Natural killer cell treated with Interleukin-12 subunit alpha and Interleukin-12 subunit beta and Interleukin-15 and Interleukin-18, amount 100 ng/mL, for 72 hours (primary cell): ENCODE measurements at places on chromosomes 13 and 19.
A peak's percentile ranks its signal among the peaks of the same experiment; 100 is the strongest.

DNA sequence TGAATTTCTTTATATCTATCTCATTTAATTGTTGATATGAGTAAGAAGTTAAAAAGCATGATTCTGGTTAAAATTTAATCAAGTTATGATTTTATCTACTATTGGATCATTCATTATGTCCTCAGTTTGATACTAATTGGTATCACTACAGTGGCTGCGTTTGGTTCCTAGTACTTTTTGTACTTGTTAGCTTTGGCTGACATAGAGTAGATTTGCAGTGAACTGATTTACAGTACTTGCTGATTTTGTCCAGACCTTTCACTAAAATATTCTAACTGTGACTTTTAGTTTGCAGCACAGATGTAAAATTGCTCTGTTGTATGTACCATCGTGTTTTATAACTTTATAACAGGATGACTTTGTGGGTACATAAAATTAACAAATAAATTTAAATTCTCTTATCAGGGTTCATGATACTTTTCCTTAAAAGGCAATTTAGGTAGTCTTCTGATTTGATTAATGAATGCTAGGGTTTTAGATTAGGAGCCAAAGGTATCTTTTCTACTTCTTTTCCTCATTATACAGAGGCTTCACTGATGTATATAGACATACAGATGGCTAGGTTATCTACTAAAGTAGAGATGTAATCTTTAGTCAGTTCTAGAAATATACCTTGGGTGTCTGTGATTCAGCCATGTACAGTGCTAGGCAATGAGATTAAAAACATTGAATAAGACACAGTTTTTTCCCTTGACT, 8.7 kb downstream of the UCHL3 start:
- H3K27ac ChIP-seq = peak overlapping the region; percentile 73
- peaks cover 21% of the 10 kb centered on the region for H3K36me3 ChIP-seq
- no peaks in the 10 kb centered on the region for H3K27me3 ChIP-seq
- no peak overlapping the region for H3K4me3 ChIP-seq
- H3K4me1 ChIP-seq = peaks cover 16% of the 10 kb centered on the region

- no peak for DNase-seq
- no peak overlapping the region for H3K27ac ChIP-seq
- no peak overlapping the region for H3K4me3 ChIP-seq
- peaks cover 38% of the 10 kb centered on the region for H3K27me3 ChIP-seq
- H3K36me3 ChIP-seq = no peaks in the 10 kb centered on the region
Observed at GRCh38 chr13:24997367-24997967, 98.5 kb upstream of the PABPC3 start.

GRCh38 chr13:112825071-112825470, 135.2 kb downstream of the ATP11A start:
- no peak overlapping the region for H3K4me3 ChIP-seq
- DNase-seq = no peak
- no peaks in the 10 kb centered on the region for H3K4me1 ChIP-seq
- no peak overlapping the region for H3K27ac ChIP-seq
- H3K36me3 ChIP-seq = peaks cover 4% of the 10 kb centered on the region
- no peaks in the 10 kb centered on the region for H3K27me3 ChIP-seq

DNA sequence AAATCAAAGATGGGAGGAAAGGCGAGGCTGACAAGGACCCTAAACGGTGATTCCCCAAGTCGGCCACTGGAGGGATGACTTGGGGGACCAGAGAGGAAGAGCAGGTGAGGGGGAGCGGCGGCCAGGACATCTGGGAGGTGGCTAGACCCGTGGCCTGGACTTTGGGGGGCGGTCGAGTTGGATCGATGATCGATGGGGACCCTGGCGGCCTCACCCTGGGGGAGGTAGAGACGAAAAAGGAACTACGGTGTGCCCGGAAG, 7.7 kb upstream of the CIRBP start:
- H3K36me3 ChIP-seq = no peaks in the 10 kb centered on the region
- peak overlapping the region; percentile 91 for H3K27ac ChIP-seq
- no peaks in the 10 kb centered on the region for H3K27me3 ChIP-seq
- H3K4me3 ChIP-seq = peak overlapping the region; percentile 93
- peaks cover 28% of the 10 kb centered on the region for H3K4me1 ChIP-seq

DNA sequence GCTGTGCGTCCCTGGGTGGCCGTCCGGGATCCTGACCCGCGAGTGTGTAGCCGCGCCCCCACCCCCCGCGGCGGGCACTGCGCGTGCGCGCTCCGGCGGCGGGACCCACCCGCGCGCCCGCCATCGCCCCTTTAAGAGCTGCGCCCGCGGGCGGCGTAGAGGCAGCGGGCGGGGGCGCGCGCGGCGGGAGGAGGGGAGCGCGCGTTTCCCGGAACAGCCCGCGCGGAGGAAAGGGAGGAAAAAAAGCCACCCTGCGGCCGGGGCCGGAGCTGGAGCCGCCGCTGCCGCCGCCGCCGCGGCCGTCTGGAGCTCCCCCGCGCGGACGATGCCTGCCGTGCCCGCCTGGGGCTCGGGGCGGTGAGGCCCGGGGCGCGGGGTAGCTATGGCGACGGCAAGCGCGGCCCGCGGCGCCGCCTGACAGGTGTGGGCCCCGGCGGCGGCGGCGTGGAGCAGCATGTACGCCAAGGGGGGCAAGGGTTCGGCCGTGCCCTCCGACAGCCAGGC, at the start of gene SSBP4:
Gene SSBP4, plus strand, starts transcription at position 204 of the 504 bp plus-strand sequence. Its CDS starts 251 bp downstream, at position 455.
- peaks cover 62% of the 10 kb centered on the region for H3K4me1 ChIP-seq
- peak; percentile 87 for DNase-seq
- peak within 1 kb of the TSS; percentile 94 for H3K4me3 ChIP-seq
- H3K36me3 ChIP-seq = no peaks in the 10 kb centered on the region

- H3K27me3 ChIP-seq = no peaks in the 10 kb centered on the region
- H3K36me3 ChIP-seq = no peaks in the 10 kb centered on the region
- H3K4me1 ChIP-seq = peaks cover 19% of the 10 kb centered on the region
- H3K27ac ChIP-seq = peak overlapping the region; percentile 9
- H3K4me3 ChIP-seq = no peak overlapping the region
- no peak for DNase-seq
Observed at GRCh38 chr13:94352057-94352456, 127.4 kb downstream of the DCT start.

DNA sequence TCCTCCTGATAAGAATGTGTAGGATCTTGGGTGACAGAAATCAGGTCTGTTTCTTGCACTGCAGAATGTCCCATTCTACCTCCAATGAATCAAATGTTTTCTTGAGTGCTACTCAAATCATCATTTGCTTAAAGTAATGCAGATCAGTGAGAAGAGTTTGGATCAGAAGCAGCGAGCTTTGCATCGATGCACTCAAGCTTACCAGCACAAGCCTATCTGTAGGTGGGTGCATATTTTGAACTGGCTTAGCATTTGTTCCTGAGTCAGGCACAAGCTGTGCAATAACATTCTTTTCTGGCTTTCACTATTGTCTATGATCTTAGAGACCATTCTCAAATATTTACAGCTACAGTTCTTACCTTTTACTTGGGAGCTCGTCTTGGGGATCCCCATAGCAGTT, 109.5 kb downstream of the UBL3 start:
- H3K4me1 ChIP-seq = no peaks in the 10 kb centered on the region
- peaks cover 22% of the 10 kb centered on the region for H3K27me3 ChIP-seq
- no peak overlapping the region for H3K4me3 ChIP-seq
- no peaks in the 10 kb centered on the region for H3K36me3 ChIP-seq

DNA sequence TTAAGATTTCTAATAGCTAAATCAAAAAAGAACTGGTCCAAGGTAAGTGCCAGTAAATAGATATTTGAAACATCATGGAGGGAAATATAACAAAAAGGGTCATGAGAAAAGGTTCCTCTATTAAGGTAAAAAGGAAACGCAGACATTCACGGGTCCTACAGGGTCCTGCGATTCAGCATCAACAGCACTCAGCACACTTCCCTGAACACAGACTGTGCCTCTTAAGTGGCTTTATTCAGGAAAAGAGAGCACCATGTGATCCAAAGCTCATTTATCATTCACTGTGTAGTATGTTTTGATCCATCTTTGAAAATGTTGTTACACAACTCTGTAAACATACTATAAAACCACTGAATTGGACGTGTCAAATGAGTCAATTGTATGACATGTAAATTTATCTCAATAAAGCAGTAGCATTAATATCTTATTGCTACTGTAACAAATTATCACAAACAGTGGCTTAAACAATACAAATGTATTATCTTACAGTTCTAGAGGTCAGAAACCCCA, 33.7 kb downstream of the CRYL1 start:
- no peak overlapping the region for H3K27ac ChIP-seq
- no peaks in the 10 kb centered on the region for H3K36me3 ChIP-seq
- no peaks in the 10 kb centered on the region for H3K27me3 ChIP-seq

DNA sequence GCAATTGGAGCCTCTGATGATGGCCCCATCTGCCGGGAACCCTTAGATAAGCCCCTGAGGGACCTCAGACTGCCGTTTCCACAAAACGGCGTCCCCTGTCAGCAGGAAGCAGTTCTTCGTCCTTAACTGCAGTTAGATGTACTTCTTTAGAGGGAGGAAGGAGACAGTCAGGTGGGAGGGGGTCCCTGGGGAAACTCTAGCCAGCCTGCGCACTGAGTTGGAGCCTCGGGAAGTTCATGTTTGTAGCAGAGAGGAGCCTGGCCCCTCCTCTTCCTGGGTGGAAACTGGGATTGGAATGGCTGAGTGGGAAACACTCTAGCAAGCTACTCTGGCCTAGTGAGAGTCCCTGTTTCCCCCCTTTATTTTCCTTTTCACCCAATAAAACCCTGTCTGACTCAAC, 612.4 kb downstream of the PCDH9 start:
- H3K27me3 ChIP-seq = no peaks in the 10 kb centered on the region
- no peak overlapping the region for H3K4me3 ChIP-seq
- DNase-seq = no peak
- H3K4me1 ChIP-seq = no peaks in the 10 kb centered on the region

- peak; percentile 54 for DNase-seq
- peak overlapping the region; percentile 96 for H3K27ac ChIP-seq
- H3K36me3 ChIP-seq = peaks cover 9% of the 10 kb centered on the region
- H3K4me1 ChIP-seq = peaks cover 24% of the 10 kb centered on the region
- peaks cover 10% of the 10 kb centered on the region for H3K27me3 ChIP-seq
Observed at GRCh38 chr19:55118401-55118991, 1.1 kb upstream of the PPP1R12C start.

- no peak overlapping the region for H3K27ac ChIP-seq
- H3K27me3 ChIP-seq = no peaks in the 10 kb centered on the region
- no peak overlapping the region for H3K4me3 ChIP-seq
- DNase-seq = no peak
- H3K4me1 ChIP-seq = peaks cover 8% of the 10 kb centered on the region
Observed at GRCh38 chr13:71613066-71613745, 253.8 kb downstream of the DACH1 start.

DNA sequence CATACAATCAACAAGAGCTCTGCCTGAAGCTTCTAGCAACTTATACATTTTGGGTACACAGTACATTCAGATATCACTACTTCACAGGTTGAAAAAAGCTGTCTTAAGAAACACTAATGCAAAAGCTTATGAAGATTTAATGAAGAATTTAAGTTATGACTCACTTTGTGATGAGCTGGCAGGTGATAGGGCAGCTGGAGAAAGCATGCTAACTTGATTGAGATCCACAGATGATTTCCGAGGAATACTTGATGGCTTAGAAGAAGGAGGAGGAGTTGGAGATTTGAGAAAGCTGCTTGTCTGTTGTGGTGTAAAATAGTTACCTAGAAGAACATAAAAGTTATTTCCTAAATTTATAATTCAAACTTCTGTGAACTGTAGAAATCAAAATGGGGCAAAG, 23.3 kb downstream of the EXOSC8 start:
- H3K36me3 ChIP-seq = peaks cover 19% of the 10 kb centered on the region
- H3K4me1 ChIP-seq = no peaks in the 10 kb centered on the region
- H3K27me3 ChIP-seq = no peaks in the 10 kb centered on the region
- no peak for DNase-seq

DNA sequence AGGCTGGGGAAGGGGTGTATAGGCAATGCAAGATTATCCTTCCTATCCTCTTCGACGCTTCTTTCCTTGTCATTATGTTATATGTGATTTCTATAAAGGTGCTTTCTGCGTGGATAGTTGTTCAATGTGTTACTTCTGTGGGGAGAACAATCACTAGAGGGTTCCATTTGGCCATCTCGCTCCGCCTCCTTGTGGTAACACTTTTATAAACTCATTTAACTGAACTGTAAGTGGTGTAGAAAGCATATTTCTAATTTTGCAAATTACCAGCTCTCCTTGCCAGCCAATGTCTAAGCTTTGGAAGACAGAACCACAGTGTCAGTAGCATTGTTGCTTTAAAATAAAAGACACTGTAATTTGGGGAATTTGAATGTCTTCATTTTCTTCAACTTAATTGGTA, 1093.7 kb upstream of the MIR17HG start:
- no peaks in the 10 kb centered on the region for H3K4me1 ChIP-seq
- H3K36me3 ChIP-seq = peaks cover 4% of the 10 kb centered on the region
- no peak for DNase-seq
- H3K27me3 ChIP-seq = no peaks in the 10 kb centered on the region
- no peak overlapping the region for H3K4me3 ChIP-seq
- H3K27ac ChIP-seq = no peak overlapping the region

DNA sequence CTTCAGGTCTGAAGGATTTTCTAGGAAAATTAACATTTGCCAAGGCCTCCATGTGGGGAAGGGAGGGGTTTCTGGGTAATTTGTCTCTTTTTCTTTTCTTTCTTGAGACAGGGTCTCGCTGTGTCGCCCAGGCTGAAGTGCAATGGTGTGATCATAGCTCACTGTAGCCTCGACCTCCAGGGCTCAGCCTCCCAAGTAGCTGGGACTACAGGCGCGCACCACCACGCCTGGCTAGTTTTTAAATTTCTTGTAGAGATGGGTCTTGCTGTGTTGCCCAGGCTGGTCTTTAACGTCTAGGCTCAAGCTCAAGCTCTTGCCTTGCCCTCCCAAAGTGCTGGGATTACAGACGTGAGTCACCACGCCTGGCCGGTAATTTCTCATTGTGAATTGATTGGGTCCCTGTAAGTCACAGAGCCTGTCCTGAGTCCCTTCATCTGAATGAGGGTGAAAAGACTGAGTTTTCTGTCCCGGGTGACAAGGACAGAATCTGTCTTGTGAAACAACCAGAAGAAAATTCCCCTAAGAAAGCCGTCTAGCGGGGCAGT, 10.0 kb upstream of the SPC24 start:
- H3K4me3 ChIP-seq = no peak overlapping the region
- H3K27ac ChIP-seq = no peak overlapping the region
- no peaks in the 10 kb centered on the region for H3K36me3 ChIP-seq

DNA sequence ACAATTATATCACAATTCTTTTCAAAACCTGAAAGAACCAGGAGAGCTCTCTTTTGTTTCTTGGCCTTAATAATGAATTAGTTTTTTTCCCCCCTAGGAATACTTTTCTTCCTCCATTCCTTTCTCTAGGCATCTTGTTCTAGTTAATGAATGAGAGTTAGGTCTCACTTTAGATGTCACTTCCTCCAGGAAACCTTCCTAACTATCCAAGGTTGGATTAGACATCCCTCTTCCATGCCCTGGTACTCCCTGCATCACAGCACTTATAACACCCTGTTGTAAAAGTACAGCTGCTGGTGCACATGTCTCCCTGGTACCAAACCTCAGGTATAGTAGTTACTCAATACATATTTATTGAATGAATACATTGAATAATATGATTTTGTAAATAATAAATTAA, 21.2 kb upstream of the DGKH start:
- peaks cover 39% of the 10 kb centered on the region for H3K27me3 ChIP-seq
- no peak for DNase-seq
- H3K36me3 ChIP-seq = no peaks in the 10 kb centered on the region
- H3K27ac ChIP-seq = no peak overlapping the region
- no peak overlapping the region for H3K4me3 ChIP-seq

- no peak for DNase-seq
- H3K4me1 ChIP-seq = no peaks in the 10 kb centered on the region
- H3K4me3 ChIP-seq = no peak overlapping the region
Observed at GRCh38 chr13:41565216-41565615, 107.9 kb downstream of the RGCC start.

- H3K36me3 ChIP-seq = no peaks in the 10 kb centered on the region
- H3K4me1 ChIP-seq = peaks cover 76% of the 10 kb centered on the region
- peak overlapping the region; percentile 82 for H3K4me3 ChIP-seq
- DNase-seq = peak; percentile 89
- peak overlapping the region; percentile 97 for H3K27ac ChIP-seq
Observed at GRCh38 chr19:19459707-19460251, 54.3 kb downstream of the GATAD2A start.
